Right cardiac atrium (tissue), 5 donors: ENCODE measurements at places on chromosomes 4 and X.

DNA sequence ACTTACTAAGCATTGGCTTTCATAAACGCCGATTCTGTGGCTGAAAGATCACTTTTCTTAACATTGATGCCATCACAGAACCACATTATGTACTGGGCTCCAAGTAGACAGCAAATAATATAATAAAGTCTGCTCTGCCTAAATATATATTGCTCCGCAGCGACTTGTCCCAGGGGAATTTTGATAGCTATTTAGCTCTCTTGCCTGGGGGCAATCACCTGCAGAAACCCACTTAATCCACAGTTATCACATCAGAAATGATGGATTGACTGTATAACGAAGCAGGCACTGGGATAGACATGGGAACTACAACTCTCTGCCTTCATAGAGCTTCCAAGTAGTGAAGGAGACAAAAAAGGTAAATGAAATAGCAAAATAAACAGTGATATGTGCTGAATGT is 48.0 kb upstream of the MYOZ2 start:
- no peak for DNase-seq

DNA sequence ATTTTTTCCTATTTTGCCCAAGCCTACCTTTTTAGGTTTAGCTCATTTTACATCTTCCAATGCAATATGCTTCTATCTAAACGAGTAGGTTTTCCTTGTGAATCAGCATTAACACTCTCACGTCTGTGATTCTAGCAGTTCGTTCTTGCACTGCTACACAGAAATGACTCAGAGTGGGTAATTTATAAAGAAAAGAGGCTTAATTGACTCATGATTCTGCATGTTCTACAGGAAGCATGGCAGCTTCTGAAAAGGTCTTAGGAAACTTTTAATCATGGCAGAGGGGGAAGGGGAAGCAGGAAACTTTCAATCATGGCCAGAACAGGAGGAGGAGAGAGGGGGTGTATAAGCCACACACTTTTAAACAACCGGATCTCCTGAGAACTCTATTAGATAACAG is 44.9 kb downstream of the SPANXN1 start:
- DNase-seq: no peak

- DNase-seq: no peak
Observed at GRCh38 chr4:52576961-52577623, 82.0 kb downstream of the USP46 start.

- DNase-seq: no peak
Observed at GRCh38 chr4:118397623-118397979, 44.8 kb upstream of the PRSS12 start.

DNA sequence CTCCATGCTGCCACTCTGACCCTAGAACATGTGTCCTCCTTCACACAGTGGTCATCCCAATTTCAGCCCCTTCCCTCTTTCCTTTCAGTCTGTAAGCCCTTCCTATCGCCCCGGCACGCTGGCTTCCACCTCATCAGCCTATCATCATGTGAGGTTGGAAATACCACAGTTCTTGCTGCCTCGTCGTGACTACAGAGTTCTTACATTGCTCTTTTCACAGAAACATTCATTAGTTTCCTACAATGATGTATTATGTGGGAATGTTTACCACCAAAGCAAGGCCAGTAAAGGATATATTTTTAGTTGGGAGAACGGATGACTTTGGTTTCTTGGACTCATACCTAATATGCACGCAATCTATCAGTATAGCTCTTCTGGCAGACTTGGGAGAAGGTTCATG is 169.5 kb upstream of the BOD1L1 start:
- no peak for DNase-seq

DNA sequence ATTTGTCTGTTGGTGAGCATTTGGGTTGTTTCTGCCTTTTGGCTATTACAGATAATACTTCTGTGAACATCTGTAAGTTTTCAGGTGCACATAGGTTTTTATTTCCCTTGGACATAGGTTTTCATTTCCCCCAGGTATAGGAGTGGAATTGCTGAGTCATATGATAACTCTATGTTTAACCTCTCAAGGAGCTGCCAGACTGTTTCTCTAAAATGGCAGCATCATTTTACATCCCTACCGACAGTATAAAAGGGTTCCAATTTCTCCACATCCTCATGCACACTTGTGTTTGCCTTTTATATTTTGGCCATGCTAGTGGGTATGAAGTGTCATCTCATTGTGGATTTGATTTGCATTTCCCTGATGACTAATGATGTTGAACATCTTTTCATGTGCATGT is 53.5 kb downstream of the TMEM164 start:
- no peak for DNase-seq

GRCh38 chr4:29708473-29708872 is 1011.7 kb upstream of the PCDH7 start:
- DNase-seq: no peak

GRCh38 chr4:59553063-59553720 is 1646.9 kb upstream of the ADGRL3 start:
- no peak for DNase-seq

DNA sequence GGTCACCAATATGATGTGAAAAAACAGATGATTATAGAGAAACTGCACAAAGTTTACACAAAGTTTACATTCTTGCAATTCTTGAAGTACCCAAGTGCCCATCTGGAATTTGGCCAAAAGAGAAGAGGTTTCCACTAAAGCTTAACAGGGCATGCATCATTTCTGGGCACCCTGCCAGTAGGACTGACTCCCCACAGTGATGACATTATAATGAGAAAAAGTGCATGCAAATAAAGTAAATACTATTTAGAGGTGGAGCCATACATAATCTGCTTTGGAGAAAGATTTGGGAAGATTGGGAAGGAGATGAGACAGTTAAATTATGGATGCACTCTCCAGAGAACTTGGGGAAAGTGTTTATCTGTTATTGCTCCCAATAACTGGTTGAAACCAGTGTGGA is 93.7 kb upstream of the TRPC3 start:
- DNase-seq: no peak

- no peak for DNase-seq
Observed at GRCh38 chrX:96394598-96394997, 290.0 kb upstream of the DIAPH2 start.

GRCh38 chrX:114584375-114584943 is 573 bp downstream of the HTR2C start:
- DNase-seq: peak; percentile 49

DNA sequence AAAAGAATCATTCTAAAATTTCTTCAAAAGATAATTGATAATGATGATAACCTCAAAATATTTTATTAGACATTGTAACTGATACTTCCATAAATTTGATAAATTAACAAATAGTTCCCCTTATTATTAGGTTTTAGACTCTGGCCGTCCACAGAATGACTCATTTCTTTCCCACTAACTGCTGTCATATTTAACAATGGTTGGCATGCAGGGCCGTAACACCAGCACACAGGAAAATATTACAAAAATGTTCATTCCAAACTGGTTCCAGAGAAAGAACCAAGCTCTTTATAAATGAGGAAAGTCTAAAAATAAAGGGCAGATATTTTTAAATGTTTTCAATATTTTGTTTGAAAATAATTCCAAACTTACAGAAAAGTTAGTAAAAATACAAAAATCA is 28.2 kb downstream of the WDFY3 start:
- no peak for DNase-seq

DNA sequence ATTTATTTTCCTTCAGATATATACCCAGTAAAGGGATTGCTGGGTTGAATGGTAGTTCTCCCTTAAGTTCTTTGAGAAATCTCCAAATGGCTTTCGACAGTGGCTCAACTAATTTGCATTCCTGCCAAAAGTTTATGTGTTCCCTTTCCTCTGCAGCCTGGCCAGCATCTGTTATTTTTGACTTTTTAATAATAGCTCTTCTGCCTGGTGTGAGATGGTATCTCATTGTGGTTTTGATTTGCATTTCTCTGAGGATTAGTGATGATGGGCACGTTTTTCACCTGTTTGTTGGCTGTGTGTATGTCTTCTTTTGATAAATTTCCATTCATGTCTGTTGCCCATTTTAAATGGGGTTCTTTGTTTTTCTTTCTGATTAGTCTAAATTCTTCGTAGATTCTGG is 375.2 kb downstream of the UBE2NL start:
- no peak for DNase-seq

GRCh38 chr4:53640576-53641453 is 49.5 kb upstream of the LNX1 start:
- DNase-seq: no peak

DNA sequence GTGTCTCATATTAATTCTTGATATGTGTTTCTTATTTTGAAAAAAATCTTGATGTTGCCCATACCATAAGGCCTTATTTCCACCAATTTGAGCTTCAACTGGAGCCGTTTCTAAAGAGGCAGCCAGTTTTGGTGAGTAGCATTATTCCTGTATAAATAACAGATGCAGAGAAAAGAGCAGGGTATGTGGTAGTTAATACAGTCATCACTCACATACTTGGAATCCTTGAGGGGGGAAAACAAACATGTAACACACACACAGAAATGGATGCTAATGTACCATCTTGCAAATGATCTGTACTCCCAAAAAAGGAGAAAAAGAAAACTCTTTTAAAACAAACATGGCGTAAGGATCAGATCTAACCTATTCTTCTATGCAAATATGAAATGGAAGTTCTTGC is 389.7 kb downstream of the GPM6A start:
- no peak for DNase-seq

GRCh38 chrX:131217989-131218388 is 71.1 kb downstream of the IGSF1 start:
- DNase-seq: no peak

GRCh38 chr4:52718123-52718522 is 33.1 kb downstream of the ERVMER34-1 start:
- DNase-seq: no peak

DNA sequence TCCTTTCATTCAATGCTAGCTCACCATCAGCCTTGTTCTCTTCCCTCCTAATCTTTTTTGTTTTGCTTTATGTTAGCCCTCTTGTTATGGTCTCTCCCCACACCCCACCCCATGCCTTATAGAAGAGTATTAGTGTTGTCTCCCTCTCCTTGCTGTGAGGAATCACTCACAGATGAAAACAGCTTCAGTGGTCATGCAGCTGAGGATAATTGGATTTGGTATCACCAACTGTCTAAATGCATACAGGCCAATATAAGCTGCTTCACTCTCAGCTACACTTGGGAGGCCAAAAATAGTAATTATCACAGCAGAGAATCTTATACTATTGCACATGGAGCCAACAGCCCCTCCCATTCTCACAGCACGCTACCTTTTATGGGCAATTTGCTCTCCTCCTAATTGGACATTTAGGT is 494.6 kb upstream of the FAM241A start:
- no peak for DNase-seq

- DNase-seq: no peak
Observed at GRCh38 chrX:28351801-28352200, 235.4 kb upstream of the IL1RAPL1 start.

DNA sequence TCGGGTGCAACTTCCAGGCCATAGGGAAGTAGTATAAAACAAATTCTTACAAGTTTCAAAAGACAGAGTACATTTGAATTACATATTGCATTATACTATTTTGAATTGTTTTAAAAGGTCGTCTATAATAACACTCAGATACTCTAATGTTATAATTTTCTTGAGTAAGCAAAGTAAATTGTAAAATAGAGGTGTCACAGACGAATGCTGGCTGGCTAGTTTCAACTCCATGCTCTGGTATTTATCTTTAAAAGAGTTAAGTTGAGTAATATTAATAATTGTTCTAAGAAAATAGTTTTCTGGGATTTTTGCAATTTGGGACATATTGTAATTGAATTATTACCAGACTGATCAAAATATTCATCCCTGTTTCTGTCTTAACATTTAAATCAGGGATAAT is 764.9 kb downstream of the TECRL start:
- no peak for DNase-seq

DNA sequence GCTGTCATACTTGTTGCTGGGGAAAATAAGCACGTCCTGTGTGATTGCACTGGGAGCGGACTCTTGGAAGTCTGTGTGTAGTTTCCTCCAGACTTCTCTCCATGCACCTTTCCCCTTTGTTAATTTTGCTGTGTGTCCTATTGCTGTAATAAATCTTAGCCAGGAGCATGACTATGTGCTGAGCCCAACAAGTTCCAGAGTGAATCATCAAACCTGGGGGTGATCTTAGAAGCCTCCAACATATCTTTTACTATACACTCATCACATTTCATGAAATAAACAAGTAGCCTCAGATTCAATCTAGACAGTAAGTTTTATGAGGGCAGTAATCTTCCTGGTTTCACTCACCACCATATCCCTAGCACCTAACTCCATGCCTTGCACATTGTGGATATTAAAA is 43.3 kb upstream of the FGF13 start:
- no peak for DNase-seq

DNA sequence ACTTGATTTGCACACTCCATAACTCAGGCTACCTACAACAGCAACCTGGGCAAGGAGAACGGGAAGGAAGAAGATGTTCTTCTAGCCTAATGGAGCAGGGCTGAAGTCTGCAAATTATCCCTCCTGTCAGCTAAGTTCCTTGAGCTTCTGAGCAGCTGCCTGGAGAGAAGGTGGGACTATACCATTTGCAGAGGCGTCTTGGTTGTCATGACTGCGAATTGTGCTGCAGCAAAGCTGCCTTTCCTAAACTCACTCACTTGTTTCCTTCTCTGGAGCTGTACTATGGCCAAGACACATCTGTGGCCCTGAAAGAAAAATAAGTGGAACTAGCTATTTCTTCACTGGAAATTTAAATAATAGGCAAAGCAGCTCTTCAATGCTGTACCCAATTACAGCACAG is 682.4 kb upstream of the GRIA3 start:
- DNase-seq: no peak
